ENCODE measurements at places on chromosomes 4 and X.

DNA sequence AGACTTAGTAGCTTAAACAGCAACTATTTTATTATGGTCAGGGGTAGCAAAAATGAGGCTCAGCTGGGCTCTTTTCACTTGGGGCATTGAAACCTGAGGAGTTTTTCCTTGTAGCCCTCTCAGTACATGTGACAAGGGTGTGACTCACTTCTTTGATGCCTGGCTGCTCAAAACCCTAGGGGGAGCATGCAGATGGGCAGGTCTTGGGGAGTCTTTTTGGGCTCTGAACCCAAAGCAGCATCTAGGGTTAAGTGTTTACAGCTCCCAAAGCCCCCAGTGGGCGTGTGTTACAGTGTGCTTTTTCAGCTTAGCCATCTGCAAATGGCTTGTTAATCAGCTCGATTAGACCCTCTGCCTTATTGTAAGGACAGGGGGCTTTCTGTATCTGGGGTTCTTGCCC is 1752.7 kb downstream of the PCDH7 start:
- DNase-seq, result no peak

DNA sequence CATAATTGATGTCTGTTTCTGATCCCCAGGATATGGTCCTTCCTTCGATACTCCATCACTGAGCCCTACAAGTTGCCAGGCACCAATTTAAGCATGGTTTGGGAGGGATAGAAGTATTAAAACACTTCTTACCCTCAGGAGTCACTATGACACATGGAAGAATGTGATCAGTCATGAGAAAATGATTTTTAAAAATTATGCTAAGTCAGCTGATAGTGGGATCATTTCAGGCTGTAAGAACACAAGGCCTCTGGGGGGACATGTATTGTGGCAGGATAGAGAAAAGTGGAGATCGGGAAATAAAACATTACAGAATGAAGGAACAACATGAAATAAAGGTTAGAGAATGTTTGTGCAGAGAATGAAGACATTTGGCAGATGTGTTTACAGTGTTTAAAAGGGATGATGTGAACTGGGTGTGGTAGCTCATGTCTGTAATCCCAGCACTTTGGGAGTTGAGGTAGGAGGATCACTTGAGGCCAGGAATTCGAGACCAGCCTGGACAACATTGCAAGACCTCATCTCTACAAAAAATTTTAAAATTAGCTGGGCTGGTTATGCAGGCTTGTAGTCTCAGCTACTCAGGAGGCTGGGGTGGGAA is 64.0 kb downstream of the ELOVL6 start:
- no peak for DNase-seq

- DNase-seq, result peak; percentile 30
These were observed 87.4 kb downstream of the PLAC1 start for GRCh38 chrX:134570899-134571298.

DNA sequence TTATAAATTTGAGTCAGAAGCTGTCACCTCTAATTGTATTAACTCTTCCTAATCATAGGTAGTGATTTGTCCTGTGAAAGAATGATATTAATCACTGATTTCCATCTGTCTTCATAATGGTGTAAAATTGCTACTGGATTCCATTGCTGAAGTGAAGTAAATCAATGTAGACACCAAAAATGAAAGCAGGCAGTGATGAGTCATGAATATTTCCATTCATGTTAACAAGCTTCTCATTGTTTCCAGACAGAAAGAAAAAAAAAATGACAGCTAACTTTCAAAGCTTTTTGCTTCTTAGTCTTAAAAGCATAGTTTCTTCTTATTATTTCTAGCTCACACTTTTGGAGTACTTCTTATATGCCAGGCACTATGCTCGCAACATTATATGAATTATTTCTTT is 21.5 kb downstream of the FAM114A1 start:
- peak; percentile 77 for DNase-seq

DNA sequence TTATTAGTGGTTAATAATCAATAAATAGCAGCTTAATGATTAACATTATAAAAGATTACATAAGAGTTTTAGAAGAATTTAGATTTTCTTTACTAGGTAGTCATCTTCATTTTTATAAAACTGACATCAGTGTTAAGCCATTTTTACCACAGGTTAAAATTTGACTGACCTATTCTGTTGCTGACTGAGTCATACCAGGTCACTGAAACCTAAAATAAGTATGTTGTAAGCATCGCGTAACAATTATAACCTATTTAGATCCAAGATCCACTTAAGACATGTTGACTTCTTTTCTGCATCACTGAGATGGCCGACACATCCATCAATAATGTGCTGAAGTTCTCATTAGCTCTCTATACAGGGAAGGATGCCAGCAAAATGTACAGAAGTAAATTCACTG is 36.7 kb downstream of the ARX start:
- DNase-seq, result no peak

DNA sequence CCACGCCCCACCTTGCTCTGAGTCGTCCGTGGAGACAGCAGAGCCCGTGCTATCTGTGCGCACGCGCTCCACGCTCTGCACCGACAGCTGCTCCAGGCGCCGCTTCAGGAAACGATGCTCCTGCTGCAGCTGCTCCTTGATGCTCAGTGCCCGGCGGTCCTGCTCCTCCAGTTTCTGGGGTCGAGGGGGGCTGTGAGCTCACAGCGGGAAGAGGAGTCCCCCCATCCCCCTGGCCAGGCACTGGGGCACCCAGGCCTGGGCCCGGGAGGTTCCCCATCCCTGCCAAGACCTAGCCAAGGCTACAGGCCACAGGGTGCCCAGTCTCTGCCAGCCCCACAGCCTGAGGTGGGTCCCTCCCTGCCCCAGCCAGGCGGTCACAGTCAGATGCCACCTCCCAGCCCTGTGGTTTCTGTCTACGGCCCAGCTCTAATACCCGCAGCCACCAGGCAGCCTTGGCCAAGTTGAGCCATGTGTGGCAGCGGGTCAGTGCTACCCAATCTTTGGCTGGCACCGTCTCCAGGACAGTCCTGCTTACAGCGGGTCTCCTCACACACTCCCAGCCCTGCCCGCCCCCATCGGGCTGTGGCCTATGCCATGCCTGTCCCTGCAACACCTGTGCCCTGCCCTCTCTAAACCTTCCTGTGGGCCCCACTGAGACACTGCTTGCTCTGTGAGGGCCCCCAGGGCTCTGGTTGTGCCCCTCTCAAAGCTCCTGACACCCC is 9.3 kb upstream of the HAUS3 start:
- peak; percentile 6 for DNase-seq

DNA sequence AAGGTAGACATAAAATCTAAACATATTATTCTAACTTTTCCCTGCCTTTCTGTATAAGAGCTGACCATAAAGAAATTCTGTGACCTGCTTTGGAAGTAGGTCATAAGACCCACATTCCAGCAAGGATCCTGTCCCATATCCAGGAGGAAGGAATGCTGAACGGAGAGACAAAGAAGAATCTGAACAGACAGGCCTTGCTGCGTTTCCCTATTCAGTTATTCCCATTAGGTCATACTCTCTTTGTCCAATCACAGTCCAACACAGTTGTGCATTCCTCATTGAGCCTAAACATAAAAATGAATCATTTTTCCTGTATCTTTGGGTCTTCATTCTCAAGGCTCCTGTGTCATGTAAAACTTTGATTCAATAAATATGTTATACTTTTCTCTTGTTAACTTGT is 287.6 kb upstream of the TAPT1 start:
- DNase-seq, result no peak

All from GM06990 (cell line).